Natural killer cell (primary cell): ENCODE measurements at places on chromosomes 13 and 19.

GRCh38 chr19:52638601-52639000, 446 bp upstream of the ZNF83 start:
- H3K36me3 ChIP-seq, result peaks cover 2% of the 10 kb centered on the region
- H3K4me1 ChIP-seq, result peaks cover 17% of the 10 kb centered on the region
- peak overlapping the region; percentile 57 for H3K4me3 ChIP-seq
- no peaks in the 10 kb centered on the region for H3K27me3 ChIP-seq
- no peak overlapping the region for H3K27ac ChIP-seq

- H3K4me1 ChIP-seq, result no peaks in the 10 kb centered on the region
- H3K27me3 ChIP-seq, result no peaks in the 10 kb centered on the region
- H3K27ac ChIP-seq, result no peak overlapping the region
- no peak for DNase-seq
- H3K36me3 ChIP-seq, result no peaks in the 10 kb centered on the region
Observed at GRCh38 chr13:32075170-32075851, 43.7 kb downstream of the FRY start.

- no peaks in the 10 kb centered on the region for H3K27me3 ChIP-seq
- no peak overlapping the region for H3K4me3 ChIP-seq
- H3K4me1 ChIP-seq, result no peaks in the 10 kb centered on the region
- H3K36me3 ChIP-seq, result no peaks in the 10 kb centered on the region
Observed at GRCh38 chr13:75384879-75385707, 96.9 kb downstream of the TBC1D4 start.

DNA sequence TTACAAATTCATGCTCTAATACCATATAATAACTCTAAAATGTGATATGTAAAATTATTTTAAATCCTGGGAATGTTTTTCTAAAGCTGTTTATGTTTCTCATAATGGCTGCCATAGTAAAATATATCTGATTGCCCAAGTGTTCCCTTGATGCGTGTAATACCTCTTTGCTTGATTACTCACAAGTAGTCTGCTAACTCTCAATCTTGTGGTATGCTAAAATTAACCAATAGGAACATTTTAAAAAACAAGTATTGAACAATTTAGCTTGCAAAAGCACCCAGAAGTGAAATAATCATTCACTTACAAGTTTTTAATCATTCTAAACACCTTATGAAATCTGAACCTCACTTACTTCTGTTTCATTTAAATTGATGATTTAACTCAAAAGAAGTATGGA, 386.0 kb upstream of the ATXN8OS start:
- H3K27me3 ChIP-seq, result no peaks in the 10 kb centered on the region
- no peaks in the 10 kb centered on the region for H3K4me1 ChIP-seq
- no peak for DNase-seq
- H3K4me3 ChIP-seq, result no peak overlapping the region
- no peaks in the 10 kb centered on the region for H3K36me3 ChIP-seq
